ENCODE measurements at places on chromosomes 16 and 17.
A peak's percentile ranks its signal among the peaks of the same experiment; 100 is the strongest.

- no peak for DNase-seq
These were observed 68.8 kb downstream of the LYRM1 start for GRCh38 chr16:20969386-20969785.

GRCh38 chr17:66602659-66603384, 232.1 kb upstream of the CACNG5 start:
- DNase-seq, result no peak

DNA sequence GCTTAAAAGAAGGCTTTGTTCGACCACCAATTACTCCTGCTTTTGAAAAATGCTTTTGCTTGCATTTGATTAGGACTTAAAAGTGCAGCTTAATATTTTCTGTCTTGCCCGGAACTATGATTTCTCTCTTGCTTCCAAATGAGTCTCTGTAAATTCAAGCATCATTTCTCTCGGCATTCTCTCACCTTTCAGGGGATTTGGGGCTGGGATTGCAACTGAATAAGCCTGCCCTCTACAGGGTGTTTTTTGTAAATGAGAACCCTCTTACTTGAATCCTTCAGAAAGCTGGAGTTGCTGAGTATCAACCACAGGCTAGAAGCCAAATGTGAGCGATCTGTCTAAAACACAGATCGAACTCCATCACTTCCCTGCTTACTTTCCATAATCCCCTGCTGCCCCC, 234.6 kb downstream of the TMEM114 start:
- DNase-seq, result no peak

DNA sequence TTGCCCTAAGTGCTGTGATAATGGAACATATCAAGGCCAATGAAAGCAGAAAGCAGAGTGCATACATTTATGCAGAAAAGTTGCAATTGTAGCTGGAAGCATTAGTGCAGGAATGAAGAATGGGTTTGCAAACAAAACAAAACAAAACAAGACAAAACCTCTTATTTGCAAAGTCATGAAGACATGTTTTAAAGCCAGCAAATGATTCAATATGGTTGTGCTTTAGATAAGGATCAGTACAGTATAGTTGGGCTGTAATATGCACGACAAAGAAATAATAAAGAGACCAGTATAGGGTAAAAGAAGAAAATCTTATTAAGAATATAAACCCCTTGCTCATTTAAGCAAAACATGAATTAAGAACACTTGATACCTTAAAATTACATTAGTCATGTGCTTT, 398.1 kb downstream of the KIF2B start:
- no peak for DNase-seq

DNA sequence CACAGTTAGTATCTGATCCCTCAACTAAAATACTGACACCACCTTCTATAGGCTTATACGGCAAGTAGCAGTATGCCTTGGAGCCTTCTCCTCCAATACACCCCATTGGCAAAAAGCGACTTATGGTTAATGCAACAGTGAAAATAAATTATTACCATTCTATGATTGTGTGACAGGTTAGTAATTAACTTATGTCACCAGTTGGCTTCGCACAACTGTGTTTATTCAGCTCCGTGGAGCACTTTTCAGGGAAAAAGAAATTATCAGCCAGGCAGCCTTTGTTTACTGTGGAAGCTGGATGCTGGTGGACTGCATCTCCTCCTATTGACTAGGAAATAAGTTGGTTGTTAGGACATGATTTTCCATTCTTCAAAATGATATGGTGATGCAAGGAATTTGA, 833.8 kb upstream of the RBFOX1 start:
- DNase-seq, result no peak

DNA sequence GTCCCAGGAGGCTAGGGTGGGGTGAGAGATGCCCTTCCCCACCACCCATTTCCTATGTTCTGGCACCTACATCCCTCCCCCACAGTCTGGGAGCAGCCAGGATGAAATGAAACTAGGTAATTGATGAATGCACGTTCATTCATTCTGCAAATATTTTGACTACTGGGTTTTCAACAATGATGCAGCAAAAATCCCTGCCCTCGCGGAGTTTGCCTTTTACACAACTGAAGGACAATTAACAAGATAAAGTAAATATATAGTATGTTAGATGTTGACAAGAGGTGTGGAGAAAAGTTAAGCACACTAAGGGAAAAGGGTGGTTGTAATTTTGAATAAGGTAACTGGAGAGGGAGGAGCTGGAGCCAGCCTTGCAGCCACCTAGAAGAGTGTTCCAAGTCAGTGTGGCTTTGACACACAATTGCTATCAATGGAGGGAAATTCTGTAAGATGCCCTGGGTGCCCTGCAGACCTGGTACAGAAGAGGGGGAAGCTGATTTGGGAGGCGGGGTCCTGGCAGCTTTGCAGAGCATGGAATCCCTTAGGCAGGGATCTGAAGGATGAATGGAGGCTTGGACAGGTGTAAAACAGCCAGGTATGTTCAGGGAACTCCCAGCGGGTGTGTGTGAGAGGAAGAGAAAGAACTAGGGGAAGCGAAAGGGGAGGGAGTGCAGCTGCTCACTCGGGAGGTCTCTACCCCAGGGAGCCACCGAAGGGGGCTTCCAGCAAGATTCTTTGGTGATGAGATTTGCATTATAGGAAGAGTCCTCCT, 2.5 kb downstream of the TMEM92 start:
- no peak for DNase-seq

- no peak for DNase-seq
These were observed 47.1 kb downstream of the EPN2 start for GRCh38 chr17:19284005-19284959.

DNA sequence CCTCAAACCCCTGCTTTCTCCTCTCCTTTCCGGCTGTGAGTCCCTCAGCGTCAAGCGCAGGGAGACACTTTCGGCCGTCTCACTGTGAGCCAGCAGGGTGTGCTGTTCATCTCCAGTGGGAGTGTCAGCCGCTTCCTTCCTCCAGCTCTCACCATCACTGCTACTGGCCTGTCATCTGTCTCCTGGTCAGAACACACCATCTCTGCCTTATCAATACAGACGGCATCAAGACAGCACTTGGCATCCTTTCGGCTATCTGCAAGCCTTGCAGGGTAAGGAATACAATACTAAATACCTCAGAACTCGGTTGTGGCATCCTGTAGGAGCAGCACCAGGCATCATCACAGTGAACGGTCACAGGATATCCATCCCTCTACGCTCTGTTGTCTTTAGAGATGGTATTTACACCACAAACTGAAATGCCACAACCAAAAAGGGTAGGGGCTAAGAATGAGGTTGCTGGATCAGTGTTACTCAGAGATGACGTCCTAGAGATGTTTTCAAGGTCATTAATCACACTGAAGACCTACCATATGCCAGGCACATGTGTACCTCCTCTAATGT, 20.7 kb upstream of the CMTM4 start:
- peak; percentile 42 for DNase-seq

GRCh38 chr17:70165383-70165782, 3.9 kb upstream of the KCNJ2 start:
- no peak for DNase-seq

GRCh38 chr17:14135906-14136590, 66.7 kb downstream of the COX10 start:
- no peak for DNase-seq

GRCh38 chr17:17069849-17070248, 27.6 kb downstream of the MPRIP start:
- DNase-seq, result no peak

DNA sequence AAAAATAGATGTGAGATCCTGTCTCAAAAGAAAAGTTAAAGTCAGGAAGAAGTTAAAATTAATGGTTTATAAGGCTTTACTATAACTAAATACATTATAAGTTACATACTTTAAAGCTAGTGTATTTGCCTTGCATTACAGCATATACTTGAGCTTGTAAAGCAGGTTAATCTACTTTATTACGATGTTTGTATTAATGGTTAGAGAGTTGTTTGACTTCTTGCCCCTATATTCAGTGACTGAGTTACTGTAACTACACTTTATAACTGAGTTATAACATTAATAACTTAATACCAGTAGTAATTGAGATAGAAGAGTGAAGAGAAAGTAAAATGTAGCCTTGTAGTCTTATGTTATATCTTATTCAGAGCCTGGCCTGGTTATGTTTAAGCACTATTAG, 22.9 kb downstream of the CLTC start:
- no peak for DNase-seq

- DNase-seq, result no peak
These were observed 22.5 kb downstream of the HMOX2 start for GRCh38 chr16:4498546-4499195.

GRCh38 chr16:79466111-79466510, 134.4 kb downstream of the MAF start:
- DNase-seq, result no peak

- no peak for DNase-seq
These were observed 11.1 kb downstream of the CA10 start for GRCh38 chr17:52147431-52147830.

- DNase-seq, result no peak
These were observed 131.8 kb downstream of the UTP18 start for GRCh38 chr17:51391982-51392654.

GRCh38 chr16:26334218-26335111, 642.7 kb downstream of the HS3ST4 start:
- no peak for DNase-seq

All from AG04449 (cell line).